ENCODE measurements at places on chromosomes 12 and 14.

- no peak for DNase-seq
Measured at GRCh38 chr14:66603945-66604344, 96.0 kb downstream of the GPHN start.

GRCh38 chr14:64955297-64955696, 12.8 kb upstream of the GPX2 start:
- DNase-seq: no peak

DNA sequence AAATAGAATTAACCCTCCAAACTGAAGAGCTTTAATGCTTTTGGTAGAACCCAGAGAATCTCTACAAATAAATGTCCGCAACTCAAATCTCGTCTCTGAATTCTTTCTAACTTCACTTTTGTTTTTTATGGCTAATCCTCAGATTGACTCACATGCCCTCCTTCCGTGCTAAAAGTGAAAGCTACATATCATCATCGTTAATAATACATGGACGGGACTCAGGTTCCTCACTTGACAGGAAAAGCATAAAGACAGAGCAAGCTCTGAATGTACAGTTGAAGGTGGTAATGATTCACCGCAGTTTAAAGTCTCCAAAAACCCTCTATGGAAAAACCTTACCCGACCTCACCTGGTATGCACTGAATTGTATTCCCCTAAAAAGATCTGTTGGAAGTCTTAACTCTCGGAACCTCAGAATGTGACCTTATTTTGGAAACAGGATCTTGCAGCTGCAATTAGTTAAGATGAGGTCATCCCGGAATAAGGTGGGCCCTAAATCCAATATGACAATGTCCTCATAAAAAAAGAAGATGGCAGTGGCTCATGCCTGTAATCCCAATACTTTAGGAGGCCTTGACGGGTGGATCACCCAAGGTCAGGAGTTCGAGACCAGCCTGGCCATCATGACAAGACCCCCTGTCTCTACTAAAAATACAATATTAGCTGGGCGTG, 147.4 kb upstream of the FOXN3 start:
- DNase-seq: no peak

- no peak for DNase-seq
Measured at GRCh38 chr12:29283969-29284700, 96.8 kb downstream of the ERGIC2 start.

DNA sequence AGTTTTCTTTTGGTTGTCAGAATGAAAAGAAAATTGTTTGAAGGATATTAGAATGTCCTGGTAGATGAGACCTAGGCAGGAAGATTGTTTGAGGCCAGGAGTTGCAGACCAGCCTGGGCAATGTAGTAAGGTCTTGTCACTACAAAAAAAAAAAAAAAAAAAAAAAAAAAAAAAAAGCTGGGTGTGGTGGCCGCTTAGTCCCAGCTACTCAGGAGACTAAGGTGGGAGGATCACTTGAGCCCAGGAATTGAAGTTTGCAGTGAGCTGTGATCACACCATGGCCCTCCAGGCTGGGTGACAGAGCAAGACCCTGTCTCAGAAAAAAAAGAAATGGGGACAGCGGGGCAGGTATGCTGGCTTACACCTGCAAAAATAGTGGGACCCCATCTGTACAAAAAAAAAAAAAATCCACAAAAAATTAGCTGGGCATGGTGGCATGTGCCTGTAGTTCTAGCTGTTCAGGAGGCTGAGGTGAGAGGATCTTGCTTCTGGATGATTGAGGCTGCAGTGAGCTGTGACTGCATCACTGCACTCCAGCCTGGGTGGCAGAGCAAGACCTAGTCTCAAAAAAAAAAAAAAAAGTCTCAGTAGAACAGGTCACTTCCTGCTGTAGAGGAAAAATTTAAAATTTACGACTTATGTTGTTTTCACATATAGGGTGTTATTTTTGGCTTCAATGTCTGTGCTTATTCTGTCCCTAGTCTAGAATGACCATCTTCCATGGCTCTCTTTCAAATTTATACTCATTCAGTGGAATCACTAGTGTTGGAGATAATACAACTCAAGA, 70.7 kb downstream of the PPHLN1 start:
- no peak for DNase-seq

DNA sequence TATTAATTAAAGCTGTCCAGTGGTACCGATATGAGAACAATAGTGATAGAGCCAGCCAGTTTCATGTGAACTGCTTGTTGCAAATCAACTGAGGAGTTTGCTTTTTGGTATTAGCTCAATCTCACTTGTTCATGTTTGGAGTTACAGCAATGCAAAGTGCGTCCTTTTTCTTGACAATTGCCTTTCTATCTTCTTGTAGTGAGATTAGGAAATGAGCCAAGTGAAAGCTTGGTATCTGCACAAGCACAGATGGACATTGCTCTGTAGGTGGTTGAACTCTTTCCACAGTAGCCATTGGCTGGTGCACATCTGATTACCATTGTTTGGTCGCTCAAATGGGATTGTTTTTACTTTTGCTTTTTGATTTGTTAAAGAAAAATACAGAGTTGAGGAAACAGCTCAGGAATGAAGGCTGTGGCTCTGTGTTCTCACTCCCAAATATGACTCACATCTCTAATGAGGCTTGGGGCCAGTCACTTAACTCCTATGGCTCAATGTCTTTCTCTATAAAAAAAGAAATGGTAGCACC, 241.4 kb downstream of the BMP4 start:
- peak; percentile 1 for DNase-seq

DNA sequence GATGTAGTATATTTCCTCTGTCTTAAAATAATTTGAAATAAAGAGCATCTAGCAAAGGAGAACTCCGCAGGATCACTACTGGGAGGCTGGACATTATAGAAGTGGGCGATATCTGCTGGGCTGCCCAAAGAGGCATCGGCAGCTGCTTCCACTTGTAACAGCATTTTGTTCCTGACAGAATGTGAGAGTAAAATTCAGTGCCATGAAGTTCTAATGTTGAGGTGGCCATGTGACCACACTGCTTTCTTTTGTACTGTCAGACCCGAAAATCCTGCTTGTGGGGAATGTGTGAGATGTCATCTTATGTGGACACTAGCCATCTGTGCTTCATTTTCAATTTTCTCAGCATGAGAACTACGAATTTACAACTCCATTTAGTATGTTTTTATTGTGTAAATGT, 151.9 kb downstream of the ACSS3 start:
- DNase-seq: no peak
